ENCODE measurements at places on chromosomes 3 and 15. TPM values are rescaled to one million over a fixed set of nuclear protein-coding genes. Genes with fewer than 3 reads are reported as not detected.

P2RY12 gene
- 0.37 TPM for total RNA-seq

SACM1L gene
- 53.9 TPM for total RNA-seq

CTDSPL gene
- total RNA-seq: 75.5 TPM

C2CD4A gene
- 0.22 TPM for total RNA-seq

CCDC54 gene
- total RNA-seq: not detected

ARGFX gene
- total RNA-seq: not detected

FSIP1 gene
- 8.2 TPM for total RNA-seq

SNX1 gene
- 103 TPM for total RNA-seq

ERC2 gene
- total RNA-seq: not detected

GOLGA8G gene
- not detected for total RNA-seq

HIGD2B gene
- total RNA-seq: not detected

ZKSCAN7 gene
- 1.1 TPM for total RNA-seq

GBE1 gene
- 18.4 TPM for total RNA-seq

C3orf85 gene
- total RNA-seq: 14.3 TPM

KCNAB1 gene
- total RNA-seq: 0.70 TPM

CISH gene
- 19.9 TPM for total RNA-seq

FAM3D gene
- 510 TPM for total RNA-seq

TGM5 gene
- not detected for total RNA-seq

APOD gene
- total RNA-seq: 20.5 TPM

ARHGAP31 gene
- total RNA-seq: 10.7 TPM
